CD4-positive, alpha-beta T cell treated with Interleukin-21 for 1 hour (primary cell): ENCODE measurements at places on chromosomes 11 and 22.
A peak's percentile ranks its signal among the peaks of the same experiment; 100 is the strongest.

DNA sequence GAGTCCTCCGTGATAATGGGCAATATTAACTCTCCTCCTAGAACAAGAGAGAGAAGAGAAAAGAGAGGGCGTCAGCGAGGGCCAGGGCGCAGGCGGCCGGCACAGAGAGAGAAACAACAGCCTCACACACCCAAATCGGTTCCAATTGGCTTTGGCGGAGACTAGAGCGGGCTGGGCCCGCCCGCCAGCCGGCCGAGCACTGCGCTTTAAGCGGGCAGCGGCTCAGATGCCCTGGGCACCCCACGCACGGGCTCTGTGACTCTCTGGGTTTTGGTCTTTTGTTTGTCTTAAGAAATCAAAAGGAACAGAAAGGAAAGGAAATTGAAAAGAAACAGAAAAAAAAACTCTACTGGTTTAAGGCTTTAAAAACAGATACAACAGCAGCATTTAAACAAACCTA is 17.0 kb downstream of the SLC22A12 start:
- no peak for DNase-seq

DNA sequence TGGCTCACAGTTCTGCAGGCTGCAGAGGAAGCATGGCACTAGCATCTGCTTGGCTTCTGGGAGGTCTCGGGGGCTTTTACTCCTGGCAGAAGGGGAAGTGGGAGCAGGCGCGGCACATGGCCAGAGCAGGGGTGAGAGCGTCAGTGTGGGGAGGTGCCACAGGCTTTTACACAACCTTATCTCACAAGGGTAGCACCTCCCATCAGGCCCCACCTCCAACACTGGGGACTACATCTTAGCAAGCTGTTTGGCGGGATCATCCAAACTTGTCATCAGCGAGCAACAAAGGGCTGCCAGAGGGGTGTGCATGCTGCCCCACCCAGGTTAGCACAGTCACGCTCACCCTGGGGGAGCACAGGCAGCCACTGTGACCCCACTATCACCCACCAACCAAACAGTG is 18.9 kb upstream of the YPEL1 start:
- DNase-seq: no peak

DNA sequence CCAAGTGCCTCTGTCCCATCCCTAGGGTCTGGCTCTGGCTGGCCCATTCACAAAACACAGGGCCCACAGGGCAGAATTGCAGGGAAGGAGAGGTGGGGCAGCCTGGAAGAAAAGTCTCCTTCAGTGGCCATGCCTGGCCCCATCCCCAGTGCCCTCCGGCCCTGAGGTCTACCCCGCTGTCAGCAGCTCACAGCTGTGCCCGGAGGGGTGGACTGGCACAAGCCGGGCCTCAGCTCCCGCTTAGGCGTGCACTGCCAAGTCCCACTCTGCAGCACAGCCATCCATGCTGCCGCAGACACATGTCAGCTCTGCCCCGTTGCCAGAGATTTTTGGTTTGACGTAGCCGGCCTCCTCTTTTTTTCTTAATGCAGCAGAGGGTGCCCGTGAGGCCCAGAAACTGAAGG is 3.9 kb upstream of the SCN2B start:
- DNase-seq: peak; percentile 11

DNA sequence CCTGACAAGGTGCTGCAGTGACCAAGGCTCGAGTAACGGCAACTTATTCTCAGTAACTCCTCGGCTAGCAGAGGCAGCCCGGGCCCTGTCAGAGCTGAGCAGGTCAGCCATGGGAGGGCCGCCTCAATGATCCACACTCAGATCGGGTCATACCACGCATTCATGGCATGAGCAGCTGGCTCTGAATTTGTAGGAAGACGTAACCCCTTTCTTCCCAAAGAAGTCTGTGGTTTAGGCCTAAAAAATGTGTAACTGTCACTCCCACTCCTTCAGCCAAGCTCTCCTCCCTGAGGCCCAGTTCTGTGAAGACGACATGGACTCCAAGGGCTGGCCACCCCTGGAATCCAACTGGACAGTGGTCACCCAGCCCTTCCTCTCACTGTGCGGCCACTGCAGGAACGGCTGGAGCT is 30.0 kb downstream of the PPP2R1B start:
- no peak for DNase-seq

DNA sequence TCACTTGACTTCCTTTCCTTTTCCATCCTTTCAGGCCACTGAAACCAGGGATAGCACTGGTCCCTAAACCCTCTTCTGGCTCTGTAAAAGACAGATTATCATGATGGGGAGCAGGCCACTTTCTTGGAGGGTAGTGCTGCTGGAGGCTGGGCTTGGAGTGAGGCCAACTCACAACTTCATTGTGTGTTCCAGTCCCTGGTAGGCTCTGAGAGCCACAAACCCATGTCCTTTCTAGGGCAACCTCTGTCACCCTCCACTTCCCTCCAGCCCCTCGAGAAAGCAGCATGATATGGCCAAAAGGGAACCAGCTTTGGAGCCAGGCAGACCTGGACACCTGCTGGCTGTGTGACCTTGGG is 2.3 kb downstream of the TKFC start:
- no peak for DNase-seq

- DNase-seq: peak; percentile 47
Measured at GRCh38 chr22:43883012-43883661, 8.7 kb downstream of the PNPLA5 start.

DNA sequence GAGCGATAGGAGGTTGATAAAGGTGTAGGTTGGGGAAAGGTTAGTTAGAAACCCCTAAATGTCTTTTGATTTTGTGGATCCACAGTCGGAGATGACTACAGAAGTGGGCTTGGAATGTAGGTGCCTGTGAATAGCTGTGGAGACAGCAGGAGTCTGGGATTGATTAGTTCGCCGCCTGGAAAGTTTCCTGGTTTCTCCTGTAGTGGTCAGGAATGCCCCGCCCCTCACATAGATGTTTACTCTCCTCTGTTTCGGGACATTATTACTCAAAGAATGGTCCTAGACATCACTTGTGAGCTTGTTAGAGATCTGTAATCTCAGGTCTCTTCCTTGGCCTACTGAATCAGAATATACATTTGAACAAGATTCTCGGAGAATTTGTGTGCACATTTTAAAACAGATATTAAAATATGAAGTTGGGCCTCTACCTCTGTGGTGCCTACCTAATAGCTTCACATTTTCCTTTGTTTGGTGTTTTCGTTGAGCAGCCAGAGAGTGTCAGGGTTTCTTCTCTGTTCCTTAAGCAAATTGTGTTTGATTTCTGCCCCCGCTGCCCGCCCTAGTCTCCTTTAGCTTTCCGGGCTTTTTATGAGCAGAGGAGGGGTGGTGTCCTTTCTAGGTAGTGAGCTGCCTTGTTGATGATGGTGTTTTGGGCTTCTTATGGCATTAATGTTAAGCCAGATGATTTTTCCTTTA is 89.4 kb downstream of the PPP6R3 start:
- DNase-seq: no peak

DNA sequence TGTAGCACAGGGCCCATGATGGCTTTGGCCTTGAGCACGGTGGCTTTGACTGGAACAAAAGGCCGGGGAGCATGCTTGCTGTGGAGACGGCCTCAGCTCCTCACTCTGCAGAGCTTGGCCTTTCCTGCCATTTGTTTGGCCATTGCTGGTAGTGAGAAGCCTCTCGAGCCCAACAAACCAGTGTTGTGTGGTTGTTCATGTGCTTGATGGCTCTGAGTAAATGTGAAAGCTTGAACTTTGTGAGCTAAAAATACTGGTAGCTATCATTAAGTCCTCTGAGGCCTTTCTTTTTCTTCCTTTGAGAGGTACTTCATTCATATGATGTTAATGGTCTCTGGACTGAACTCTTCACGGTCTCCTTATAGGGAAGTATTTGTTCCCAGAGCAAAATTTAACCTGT is 39.6 kb downstream of the NAT10 start:
- DNase-seq: no peak

GRCh38 chr22:45783021-45783420 is 111.4 kb downstream of the ATXN10 start:
- DNase-seq: no peak

- DNase-seq: no peak
Measured at GRCh38 chr11:58905011-58905720, 34.1 kb upstream of the GLYATL1 start.

GRCh38 chr22:20624161-20624616 is 116.8 kb downstream of the MED15 start:
- no peak for DNase-seq

DNA sequence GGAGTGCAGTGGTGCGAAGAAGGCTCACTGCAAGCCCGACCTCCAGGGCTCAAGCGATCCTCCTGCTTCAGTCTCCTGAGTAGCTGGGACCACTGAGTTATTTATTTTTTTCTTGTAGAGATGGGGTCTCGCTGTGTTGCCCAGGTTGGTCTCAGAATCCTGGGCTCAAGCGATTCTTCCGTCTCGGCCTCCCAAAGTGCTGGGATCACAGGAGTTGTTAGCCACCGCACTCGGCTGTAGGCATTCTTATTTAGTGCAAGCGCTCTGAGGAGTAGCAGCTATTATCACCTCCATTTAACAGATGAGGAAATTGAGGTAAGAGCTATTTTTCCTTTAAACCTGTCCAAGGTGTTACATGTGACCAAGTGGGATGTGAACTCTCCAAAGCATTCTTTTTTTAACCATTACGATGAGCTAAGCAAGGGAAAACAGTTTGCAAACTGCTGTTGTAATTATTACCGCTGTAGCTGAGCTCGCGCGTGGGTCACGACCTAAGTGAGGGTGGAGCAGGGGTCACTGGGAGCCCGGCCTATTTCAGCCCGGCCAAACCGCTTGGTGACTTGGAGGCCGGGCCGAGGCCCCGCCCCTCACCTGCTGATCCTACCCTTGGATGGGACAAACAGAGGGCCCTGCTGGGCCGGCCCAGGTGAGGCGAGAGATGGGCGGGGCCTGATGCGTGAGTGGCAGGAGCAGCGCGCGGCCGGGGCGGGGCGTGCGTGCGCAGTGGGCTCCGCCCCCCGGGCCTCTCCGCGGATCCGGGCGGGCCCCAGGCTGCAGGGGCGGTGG is 449 bp upstream of the KREMEN1 start:
- DNase-seq: peak; percentile 83

DNA sequence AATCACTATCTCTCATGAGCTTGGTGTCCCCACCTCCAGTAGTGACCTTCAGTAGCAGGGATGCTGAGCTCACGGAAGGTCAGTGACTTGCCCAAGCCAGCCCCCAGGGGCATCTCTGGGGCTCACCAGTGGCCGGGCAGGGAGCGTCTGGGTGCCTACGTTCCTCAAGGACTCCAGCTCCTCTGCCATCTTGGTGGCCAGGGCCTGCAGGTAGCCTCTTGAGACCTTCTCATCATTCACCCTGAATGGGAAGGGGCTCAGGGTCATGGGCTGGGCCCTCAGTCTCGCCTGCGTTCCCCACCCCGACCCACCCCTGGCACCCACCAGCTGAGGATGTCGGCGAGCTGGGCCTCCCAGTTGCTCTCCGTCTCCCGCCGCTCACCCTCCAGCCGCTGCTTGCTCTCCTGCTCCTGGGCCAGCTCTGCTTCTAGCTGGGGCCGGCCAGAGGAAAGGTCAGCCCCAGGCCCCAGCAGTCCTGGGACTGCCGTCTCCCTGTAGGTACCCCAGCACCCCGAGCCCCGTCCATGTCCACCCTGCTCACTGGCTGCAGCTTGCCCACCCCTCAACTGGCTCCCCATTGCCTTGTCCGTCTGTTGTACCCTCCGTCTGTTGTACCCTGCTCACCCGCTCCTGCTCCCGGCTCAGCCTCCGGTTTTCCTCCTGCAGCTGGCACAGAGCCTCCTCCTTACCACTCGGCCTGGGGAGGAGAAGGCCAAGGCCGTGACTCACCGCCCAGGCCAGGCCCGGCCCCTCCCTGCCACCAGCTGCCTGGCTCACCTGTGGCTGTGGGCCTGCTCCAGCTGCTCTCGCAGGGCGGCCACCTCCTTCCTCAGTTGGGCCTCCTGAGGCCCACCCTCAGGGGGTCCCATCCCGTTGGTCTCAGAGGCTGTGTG is 9.5 kb downstream of the CDC42BPG start:
- DNase-seq: no peak

DNA sequence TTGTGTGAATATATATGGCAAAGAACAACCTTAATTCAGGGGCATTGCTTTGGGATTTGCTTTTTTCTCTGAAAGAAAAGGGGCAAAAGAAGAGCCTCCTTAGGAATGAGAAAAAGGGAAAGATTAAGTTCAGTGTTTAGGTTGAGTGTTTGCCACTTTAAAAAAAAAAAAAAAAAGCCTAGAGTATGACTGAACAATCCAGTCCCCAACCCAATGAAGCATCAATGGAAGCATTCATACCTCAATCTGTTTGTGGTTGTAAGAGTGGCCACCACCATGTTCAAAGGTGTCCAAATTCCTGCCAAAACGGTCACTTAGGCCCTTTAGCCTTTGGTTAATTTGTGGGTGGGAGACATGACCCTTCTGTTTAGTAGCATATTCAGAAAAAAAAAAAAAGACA is 260.6 kb downstream of the SOX6 start:
- DNase-seq: no peak

GRCh38 chr11:36367806-36368680 is 72.0 kb downstream of the PRR5L start:
- DNase-seq: no peak

- DNase-seq: no peak
Measured at GRCh38 chr11:6660712-6661111, 5.1 kb upstream of the DCHS1 start.

- no peak for DNase-seq
Measured at GRCh38 chr22:47794851-47795250, 1032.4 kb downstream of the TBC1D22A start.

GRCh38 chr22:44276041-44276440 is 36.7 kb downstream of the SHISAL1 start:
- no peak for DNase-seq

GRCh38 chr11:82750643-82751139 is 17.0 kb upstream of the FAM181B start:
- DNase-seq: peak; percentile 30

GRCh38 chr11:62984451-62984991 is at the start of gene SLC22A6:
TSS of gene SLC22A6 (minus strand) at chr11:62984967. CDS start at chr11:62984690, 277 bp downstream.
- DNase-seq: no peak

- DNase-seq: no peak
Measured at GRCh38 chr11:22753416-22753815, 76.2 kb downstream of the SVIP start.

- no peak for DNase-seq
Measured at GRCh38 chr22:25038239-25038638, 85.7 kb downstream of the KIAA1671 start.

- no peak for DNase-seq
Measured at GRCh38 chr11:35590412-35590811, 27.8 kb upstream of the FJX1 start.

- DNase-seq: no peak
Measured at GRCh38 chr11:125071435-125071834, 8.3 kb downstream of the SLC37A2 start.

DNA sequence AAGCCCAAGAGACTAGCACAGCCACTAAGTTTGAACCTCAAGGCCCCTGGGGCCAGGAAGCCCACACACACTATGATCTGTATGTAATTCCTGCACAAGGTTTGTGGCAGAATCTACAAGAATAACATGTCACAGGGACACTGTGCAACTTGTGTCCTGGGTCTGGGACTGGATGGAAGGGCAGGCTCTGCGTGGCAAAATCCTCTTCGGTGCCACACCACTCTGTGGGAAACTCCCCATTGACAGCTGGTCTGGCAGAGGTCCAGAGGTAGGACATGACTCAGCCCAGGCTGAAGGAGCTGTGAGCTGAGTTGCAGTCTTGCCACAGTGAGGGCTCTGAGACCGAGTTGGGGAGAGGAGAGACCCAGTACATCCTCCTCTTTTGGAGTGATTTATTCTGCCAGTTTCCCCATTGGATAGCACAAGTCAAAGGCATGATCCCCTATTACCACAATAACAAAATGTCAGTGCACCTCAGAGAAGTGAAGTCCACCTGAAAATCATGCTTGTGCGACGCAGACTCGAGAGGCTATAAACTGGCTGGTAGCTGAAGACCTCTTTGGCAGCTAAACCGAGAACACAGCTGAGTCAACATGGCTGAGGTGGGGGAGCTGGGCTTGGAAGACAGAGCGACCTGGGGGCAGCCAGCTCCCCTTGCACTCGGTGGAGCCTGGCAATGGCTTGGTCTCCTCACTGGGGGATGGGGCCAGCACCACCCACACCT is 23.3 kb upstream of the SERPIND1 start:
- DNase-seq: peak; percentile 12
